ENCODE measurements at places on chromosomes 13 and 19.

GRCh38 chr19:2476451-2477140 is 669 bp downstream of the GADD45B start:
- peak; percentile 88 for DNase-seq

GRCh38 chr13:105658431-105658830 is 877.0 kb downstream of the EFNB2 start:
- DNase-seq, result no peak

DNA sequence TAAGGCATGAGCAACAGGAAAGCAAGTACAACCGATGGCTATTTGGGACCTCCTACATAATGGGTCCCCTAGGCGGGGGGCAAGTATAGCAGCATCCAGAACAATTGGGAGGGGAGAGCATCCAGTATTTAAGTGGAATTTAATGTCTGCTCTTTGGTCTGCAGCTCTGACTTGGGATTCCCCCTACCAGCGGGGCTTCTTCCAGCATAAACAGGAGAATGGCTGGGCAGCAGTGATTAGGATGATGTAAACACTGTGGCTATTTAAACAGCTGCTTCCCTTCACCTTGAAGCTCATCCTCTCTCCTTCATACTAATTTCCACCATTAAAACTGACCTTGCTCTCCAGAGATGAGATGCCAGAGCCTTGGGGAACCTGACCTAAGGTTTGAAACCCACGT is 73.9 kb upstream of the OXGR1 start:
- DNase-seq, result peak; percentile 11

- DNase-seq, result no peak
Observed at GRCh38 chr19:34651747-34652146, 25.2 kb downstream of the SCGB2B2 start.

- peak; percentile 43 for DNase-seq
Observed at GRCh38 chr13:101700598-101700997, 248.1 kb downstream of the ITGBL1 start.

- DNase-seq, result no peak
Observed at GRCh38 chr13:35228536-35228935, 248.0 kb downstream of the MAB21L1 start.

- DNase-seq, result no peak
Observed at GRCh38 chr19:30061223-30062064, 119.4 kb downstream of the URI1 start.

DNA sequence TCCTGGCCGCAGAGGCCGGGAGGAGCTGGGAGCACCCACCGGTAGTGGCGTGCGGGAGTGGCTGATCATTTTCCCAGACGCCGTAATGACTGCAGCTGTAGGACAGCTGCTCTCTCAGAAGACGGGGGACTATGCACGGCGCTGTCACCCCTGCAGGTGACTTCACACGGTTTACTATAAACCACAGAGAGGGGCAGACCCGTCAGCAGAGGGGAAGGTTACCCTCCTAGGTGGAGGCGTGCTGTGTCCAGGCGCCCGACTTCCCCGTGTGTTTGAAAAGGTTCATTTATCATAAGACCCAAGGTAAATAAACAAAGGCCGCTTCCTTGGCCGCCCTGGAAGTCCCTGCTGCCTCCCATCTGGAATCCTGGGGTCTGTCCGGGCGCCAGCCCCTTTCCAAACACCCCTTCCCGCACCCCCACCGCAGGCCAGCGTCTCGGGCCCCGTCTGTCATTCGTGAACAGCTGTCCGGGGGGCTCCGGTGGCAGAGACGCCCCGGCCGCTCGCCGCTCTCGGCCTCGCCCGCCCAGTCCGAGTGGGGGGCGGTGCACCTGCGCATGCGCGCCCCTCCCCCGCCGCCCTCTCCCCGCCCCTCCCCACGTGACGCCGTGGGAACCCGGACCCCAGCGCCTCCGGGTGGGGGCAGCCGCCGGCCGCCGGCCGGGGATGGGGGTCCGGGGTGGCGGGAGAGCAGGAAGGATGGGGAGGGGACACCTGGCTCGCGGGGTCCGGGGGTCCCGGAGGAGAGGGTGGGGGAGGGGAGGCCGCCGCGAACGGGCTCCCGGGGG is 915 bp downstream of the SHC2 start:
- DNase-seq, result no peak

DNA sequence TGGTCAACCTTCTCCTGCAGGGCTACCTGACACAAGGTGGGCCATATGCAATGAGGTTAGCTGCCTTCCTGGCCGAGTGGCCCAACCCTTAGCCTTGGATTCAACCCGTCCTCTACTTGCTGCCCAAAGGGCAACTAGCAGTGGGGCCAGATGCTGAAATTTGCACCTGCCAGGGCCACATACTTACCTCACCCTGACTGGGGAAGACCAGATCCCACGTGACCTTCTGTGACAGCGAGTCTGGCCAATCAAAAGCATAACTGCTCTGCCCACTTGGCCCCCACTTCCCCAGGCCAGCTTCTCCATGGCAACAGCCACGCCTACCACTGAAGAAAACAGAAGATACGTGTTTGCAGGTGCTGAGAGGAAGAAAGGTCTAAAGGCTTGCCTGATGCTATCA is 10.9 kb downstream of the PEG3 start:
- no peak for DNase-seq

Measured in fibroblast of skin of back (primary cell).